Posterior vena cava (tissue), 2 donors: ENCODE measurements at places on chromosomes 4 and X.

DNA sequence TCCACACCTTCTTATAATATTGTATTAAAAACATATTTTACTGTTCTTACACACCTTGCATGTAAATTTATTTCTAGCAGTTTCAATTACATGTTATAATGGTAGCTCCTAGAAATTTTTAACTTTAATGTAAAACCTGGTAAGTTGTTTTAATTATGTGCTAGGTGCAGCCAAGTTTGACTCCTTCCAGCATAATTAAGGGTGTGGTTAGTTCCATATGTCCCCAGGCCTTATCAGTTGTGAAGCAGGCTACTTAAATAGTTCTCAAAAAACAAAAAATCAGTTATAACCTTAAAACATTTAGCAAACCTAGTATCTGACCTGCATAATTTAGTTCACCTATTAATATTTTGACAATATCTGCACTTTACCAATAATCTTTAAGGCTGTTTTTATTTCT, 26.9 kb upstream of the PASD1 start:
- DNase-seq = no peak

DNA sequence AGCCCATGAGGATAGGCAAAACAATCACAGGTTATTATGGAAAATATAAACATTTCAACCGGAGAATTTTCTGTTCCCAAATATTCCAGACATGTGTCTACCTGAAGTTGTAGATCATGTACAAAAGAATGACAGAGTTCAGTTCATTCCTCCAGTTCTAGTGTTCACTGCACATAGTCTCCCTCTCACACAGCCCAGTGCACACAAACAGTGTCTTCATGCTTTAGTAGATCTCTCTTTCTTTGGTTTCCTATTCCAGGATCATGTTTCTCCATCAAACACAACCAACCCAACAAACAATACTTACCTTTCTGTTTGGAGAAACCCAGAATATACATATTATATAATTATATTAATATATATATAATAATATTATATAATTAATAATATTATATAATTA, 671.9 kb downstream of the TRIML1 start:
- no peak for DNase-seq

GRCh38 chr4:104128850-104129213, 365.9 kb downstream of the CXXC4 start:
- DNase-seq = no peak

DNA sequence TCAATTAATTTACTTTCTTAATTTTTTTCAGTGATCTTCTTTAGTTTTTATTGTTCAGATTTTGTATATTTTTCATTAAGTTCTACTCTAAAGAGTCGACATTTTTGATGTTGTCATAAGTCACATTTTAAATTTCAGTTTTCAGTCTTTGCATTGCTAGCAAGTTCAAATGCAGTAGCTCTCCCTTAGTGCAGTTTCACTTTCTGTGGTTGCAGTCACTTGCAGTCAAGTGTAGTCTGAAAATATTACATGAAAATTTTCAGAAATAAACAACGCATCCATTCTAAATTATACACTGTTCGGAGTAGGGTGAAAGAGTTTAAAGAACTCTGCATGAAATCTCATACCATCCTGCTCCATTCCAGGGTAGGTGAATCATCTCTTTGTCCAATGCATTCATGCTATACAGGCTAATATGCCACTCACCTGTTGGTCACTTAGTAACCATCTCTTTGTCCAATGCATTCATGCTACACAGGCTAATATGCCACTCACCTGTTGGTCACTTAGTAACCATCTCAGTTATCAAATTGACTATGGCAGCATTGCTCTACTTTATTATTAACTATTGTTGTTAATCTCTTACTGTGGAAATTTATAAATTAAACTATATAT, 356.9 kb downstream of the STPG2 start:
- no peak for DNase-seq

DNA sequence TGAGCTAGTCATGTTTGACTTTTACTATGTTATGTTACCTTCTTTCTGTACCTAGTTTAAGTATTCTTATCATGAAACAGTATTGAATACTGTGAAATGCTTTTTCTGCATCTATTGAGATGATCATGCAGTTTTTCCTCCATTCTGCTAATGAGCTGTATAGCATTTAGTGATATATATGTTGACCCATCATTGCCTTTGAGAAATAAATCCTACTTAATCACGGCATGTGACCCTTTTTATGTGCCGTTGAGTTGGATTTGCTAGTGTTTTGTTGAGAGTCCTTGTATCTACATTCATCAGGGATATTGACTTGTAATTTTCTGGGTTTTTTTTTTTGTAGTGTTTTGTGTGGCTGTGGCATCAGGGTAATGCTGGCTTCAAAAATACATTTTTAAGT, 537.7 kb upstream of the AADAT start:
- DNase-seq = no peak

DNA sequence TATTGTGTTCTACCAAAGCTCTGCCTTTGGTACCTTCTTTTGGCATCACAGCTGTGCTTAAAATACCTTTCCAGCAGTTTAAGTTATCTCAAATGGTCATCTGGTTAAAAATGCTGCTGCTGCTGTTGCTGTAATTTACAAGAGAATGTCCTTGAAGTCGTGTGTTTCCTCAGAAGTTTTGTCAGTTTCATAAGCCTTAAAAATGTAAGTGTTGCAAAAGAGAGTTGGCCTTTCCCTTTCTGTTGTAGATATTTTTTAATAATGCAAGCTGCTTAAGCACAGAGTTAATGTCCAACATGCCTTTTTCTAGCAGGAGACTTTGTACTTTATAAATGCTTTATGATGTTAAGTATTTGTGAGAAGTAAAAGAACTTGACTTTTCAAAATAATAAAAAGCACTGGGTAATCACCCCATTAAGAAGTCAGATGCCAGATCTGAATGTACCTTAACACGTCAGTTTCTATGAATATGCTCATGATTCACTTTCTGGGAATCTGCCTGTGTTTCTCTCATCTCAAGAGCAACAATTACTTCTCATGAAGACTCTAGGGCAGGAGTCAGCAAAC, 35.3 kb upstream of the TENM3 start:
- DNase-seq = no peak

GRCh38 chr4:85573270-85573669, 98.3 kb downstream of the ARHGAP24 start:
- no peak for DNase-seq

GRCh38 chrX:112053169-112053568, 29.4 kb downstream of the TRPC5 start:
- no peak for DNase-seq

GRCh38 chr4:105979506-105979905, 84.2 kb downstream of the NPNT start:
- no peak for DNase-seq

DNA sequence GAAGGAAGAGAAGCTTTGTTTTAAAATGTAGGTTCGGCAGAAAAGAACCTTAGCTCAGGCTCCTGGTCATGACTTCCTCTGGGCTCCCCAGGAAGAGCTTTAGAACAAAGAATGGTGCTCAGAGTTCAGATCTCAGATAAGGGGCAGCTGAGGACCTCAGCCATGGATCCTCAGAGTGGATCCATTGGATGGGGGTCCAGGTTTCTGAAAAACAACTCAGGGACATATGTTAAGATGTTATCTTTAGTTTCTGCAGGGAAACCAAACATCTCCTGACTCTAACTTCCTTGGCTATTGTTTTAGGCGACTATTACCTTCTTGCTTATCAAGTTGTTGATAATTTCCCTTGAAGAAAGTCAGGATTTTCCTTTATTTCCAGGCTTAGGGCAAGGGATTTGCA, 5.4 kb downstream of the EVC start:
- DNase-seq = no peak

DNA sequence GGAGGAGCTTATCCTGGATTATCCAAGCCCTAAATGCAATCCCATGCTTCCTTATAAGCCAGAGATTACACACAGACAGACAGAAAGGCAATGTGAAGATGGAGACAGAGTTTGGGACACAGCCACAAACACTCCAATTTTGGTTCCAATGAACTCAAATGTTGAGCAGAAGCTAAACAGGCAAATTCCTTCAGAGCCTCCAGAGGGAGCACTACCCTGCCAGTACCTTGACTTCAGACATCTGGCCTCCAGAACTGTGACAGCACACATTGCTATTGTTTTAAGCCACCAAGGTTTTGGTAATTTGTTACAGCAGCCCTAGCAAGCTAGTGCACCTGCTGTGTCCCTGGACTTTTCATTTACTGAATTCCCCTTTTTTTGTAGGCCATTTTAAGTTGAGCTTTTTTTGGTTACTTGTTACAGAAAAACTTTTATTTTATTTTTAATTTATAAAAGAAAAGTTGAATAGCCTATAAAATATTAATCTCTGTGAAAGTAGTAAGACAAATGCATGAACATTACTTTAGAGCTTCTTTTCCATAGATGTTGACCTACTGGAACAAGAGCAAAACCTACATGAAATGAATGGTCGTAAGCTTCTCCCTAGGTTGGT, 33.4 kb upstream of the SRD5A3 start:
- DNase-seq = no peak

DNA sequence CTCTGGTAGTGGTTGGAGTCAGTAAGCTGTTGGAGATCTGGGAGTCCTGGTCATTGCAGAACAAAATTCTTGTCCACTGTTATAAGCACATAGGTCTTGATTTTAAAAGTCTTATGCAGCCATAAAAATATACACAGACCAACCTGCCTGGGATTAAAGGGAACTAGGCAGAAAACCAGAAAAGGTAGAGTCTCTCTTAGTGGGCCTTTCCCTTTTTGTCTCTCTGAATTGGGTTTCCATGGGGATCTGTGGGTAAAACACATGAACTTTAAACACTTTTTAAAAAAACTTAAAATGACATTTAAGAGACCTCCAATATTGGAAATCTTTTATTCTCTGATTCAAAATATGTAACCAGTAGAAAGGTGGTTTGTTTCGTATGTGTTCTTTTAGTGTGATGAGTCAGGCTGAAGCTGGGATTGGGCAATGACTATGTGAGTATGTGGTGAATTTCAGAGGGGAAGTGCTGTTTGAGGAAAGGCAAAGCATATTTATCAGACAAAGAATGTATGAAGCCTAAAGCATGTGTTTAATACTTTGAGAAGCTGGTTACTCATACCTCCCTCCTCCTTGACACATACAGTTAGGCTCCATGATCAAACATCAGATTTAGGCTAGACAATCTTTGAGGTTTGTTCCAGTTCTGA, 29.6 kb downstream of the SLC16A2 start:
- no peak for DNase-seq

DNA sequence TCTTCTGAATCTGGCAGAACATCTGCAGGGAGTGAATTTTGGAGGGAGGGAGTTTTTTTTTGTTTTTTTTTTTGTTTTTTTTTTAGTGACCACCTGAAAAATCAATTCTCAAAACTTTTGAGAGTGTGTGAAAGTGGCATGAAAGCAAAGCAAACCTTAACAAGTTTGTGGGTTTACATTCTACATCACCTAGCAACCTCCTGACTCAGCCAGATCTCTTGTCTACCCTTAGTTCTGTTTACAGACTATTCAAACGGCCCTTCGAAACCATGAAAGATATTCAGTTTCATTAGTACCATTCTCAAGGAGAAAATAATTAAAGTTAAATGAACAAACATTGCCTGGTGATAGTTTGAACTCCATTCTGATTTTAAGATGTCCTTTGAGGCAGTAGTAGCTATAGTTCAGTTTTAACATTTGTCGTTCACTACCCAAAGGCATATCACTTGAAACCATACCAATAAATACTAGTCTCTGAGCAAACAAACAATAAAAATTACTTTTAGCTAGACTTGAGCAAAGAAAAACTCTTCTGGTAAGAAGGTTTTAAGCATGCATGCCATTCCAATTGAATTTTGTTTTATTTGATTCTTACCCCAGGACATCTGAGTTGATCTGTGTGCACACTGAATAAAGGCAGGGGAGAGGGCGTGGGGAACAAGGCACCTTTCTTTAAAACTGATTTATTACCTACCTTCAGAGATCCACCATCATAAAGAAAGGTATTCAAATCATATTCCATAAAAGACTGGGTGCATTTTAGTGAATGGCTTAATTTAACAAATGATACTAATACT, 137.7 kb downstream of the ARX start:
- DNase-seq = no peak

- DNase-seq = no peak
These were observed 14.0 kb downstream of the APLN start for GRCh38 chrX:129640737-129641136.

DNA sequence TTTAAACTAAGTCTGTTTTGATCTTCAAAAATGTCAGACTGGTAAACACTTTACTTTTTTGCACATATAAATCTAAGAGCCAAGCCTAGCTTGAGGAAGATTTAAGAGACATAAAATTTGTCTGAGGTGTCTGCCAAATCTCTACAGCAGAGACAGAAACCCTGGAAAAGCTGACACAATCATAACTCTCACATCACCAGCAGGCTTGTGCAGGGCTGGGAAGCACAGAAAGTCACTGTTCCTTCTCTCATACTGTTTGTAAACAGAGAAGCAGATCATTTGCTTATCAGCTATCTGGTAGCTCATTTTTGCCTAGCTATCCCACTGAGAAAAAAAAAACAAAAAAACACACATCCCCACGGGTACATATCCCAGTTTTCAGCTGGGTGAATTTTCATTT, 7.0 kb downstream of the ENOX2 start:
- no peak for DNase-seq

- DNase-seq = no peak
These were observed 733.4 kb downstream of the ADGRL3 start for GRCh38 chr4:61933527-61933926.

DNA sequence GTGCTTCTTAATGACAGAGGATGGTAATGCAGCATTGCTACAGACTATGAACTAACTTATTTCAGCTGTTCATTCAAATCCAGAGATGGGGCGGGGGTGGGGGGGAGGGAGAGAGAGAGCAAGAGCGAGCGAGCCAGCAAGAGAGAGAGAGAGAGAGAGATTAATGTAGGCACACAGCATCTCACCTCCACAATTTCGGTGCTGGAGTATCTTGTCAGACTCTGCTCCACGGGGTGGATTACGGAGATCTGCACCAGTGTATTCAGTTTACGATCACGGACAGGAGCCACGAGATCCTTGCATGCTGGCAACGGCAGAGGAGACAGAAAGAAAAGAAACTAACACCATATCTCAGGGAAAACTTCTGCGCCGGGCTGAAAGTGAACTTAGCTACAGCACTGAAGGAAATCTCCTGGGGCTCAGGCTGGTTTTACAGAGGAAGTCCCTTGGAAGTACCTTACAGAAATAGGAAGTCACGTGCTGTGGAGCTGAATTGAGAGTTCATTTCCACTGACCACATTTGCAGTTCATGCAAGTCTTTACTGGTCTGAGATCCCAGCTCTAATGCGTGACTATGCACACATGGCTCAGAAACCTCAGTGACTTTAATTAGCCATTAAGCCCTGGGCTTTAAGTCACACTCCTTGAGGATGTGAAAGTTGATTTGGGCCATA, 440.9 kb downstream of the INPP4B start:
- DNase-seq = no peak

GRCh38 chr4:121448231-121448630, 67.4 kb upstream of the QRFPR start:
- no peak for DNase-seq

GRCh38 chr4:38723726-38724474, 58.9 kb downstream of the TLR10 start:
- DNase-seq = no peak

- DNase-seq = no peak
These were observed 33.3 kb downstream of the CLDN22 start for GRCh38 chr4:183286590-183287308.

- no peak for DNase-seq
These were observed 339 bp downstream of the CUL4B start for GRCh38 chrX:120560405-120560841.
